ENCODE measurements at places on chromosomes 1 and 21.

DNA sequence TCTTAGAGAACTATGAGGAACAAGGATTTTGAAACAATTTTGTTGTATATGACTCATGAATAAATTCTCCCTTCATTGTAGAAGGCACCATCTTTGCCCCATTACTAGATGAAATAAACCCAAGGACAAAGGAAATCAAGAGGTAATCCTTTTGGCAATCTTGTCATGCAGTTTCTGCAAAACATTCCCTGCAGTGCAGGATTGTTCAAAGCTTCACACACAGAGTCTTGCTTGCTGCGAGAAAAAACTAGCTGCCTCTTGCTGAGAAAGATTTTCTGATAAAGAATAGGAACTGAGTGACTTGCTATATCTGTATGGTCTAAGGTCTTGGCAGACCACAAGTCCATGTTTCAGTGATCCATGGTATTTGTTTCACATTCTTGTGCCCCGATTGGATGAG, 657.4 kb upstream of the ADGRL4 start:
- no peak for DNase-seq

DNA sequence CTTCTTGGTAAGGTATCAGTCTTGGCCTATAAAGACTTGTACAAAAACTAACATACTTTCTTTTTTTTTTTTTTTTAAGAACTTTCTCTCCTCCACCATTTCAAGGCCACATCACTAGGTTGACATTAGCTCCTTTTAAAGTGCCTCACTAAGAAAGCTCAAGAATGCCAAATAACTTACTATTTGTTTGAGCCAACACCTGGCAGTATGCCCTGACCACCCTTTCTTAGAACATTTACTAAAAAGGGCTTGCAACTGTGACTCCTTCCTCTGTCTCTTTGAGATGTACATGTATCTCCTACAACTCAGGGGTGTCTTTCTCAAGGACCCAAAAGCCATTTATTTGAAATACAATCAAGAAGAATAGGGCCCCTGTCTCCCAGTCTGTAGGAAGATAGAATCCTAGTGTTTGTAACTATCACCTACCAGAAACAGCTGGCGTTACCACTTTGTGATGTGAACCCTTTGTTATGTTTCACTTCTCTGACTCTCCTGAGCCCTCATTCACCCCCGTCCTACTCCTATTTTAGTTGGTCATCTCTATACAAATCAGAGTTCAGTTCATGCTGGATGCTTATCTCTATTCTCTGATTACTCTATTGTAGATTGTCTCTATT, 12.2 kb upstream of the SAMD13 start:
- no peak for DNase-seq

DNA sequence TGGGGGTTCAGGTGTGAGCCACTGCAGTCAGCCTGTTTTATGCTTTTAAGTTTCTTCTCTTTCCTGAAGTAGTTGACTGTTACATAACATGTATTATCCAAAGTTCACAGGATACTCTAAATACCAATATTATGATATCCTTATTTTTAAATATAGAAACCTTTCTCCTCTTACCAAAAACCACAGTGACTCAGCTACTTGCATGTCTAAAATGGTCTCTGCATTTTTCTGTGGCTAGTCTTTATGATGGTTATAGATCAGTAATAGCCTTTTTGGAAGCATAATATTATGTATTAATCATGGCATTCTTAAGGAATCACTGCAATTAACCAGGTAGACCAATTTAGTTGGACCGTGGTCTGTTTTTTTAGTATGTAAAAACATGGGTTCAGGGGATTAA, 210.8 kb upstream of the CACYBP start:
- peak; percentile 5 for DNase-seq

DNA sequence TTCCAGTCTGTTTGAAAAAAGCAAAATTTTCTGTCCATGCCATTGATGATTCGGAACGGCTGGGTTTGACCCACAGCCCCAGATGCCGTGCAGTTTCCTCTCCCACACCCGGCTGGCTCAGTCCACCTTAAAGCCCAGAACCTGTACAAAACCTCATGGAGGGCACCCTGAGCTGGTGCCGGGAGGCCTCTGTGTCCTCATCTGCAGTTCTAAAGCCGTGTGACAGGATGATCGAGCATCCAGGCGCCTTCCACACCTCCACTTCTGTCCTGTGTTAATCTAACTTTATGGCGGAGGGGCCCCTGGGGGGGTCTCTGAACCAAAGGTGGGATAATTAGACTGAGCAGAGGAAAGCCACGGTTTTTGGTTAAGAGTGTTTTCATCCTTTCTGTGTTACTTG, 49.6 kb downstream of the SLC37A1 start:
- DNase-seq = no peak

DNA sequence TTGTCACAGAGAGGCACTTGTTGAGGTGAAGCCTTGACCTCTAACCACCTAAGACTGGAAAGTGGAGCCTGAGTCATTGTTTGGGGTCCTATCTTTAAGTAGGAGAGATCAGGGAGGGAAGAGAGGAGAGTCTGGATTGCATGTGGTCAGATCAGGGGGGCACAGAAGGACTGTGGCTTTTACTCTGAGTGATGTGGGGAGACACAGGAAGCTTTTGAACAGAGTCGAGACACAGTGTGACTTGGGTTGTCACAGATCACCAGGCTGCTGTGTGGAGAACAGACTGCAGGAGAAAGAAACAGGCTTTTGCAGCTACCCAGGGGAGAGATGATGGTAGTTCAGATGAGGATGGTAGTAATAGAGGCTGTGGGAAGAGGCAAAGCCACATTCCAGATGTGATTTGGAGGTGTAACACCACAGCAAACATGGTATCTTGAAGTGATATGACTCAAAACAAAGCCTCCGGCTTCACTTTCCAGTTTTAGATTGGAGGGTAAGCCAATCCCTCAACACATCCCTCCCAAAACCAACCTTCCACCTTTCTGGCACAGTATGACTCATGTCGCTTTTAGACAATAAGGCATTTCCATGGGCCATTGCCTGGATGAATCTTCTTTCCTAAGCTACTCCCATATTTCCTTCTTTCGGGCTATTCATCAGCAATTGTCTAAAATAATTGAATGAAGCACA, 125.8 kb upstream of the SLC44A3 start:
- DNase-seq = no peak

DNA sequence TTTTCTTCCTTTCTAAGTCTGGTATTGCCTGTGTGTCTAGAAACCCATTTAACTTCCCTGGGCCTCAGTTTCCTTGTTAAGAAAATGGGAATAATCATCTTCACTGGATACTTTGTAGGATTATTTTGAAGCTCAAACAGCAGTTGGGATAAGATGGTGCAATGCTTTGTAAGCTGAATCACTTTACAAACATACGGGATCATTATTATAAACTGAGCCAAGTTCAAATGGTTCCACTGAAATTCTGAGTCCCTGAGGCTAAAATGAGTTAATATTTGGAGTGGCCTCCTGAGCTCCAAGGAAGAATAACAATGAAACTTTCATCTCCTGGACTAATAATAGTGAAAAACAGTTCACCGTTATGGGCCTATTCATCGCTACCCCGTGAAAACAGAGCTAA, 388.0 kb downstream of the PLPP3 start:
- no peak for DNase-seq

GRCh38 chr1:23741609-23742008, 1.7 kb upstream of the ELOA start:
- DNase-seq = no peak

GRCh38 chr1:111214884-111215283, 12.6 kb upstream of the CHI3L2 start:
- DNase-seq = no peak

GRCh38 chr1:89550995-89551394, 26.4 kb downstream of the LRRC8B start:
- no peak for DNase-seq

- DNase-seq = no peak
Observed at GRCh38 chr21:19245188-19245580, 841.6 kb upstream of the TMPRSS15 start.

DNA sequence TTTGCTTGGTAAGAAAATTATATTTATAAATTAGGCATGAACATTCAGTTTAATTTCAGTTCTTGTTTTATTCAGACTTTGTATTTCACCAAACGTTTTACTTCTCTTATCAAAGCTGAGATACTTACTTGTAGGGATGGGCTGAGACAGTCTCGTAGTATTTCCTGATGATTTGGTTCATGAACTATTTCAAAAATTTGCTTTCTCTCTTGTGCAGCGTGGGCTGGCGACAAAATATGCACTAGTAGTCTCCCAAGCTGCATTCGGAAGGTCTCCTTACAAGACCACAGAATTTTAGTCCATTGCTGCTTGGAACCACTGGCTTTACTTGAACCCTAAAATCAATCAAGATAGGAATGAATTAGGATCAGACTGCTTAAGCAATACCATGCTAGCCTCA, 91.7 kb upstream of the GNG4 start:
- no peak for DNase-seq

DNA sequence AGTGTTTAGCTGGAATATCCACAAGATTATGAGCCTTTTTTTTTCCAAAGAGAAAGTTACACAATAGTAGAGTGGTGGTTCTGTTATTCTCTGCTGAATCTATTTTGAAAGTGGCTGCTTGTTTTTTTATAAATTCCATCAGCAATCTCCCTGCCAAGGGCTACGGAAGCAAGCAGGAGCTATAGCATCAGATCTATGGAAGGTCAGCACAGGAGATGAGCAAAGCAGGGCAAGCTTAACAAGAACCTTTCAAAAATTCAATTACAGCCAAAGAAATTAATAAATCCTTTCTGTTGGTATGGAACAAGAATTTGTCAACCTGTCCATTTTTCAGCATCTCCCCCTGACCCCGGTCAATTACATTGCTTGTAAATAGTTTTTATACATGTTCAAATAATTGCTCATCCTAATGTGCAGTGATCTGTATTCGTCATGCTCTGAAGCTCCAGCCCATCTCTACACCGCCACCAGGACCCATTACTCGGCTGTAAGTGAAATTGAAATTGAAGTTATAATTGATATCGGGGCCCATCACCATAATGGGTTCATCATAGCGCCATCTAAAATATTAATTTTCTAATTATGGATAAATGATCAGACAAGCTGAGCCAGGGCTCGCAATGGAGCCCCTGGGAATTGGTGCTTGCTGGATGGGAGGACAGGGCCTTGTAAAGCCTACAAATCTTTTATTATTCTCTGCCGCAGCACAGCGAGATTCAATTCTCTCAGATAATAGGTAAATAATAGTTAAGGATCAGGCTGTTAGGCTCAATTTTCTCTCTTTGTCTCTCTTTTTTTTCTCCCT, 215.1 kb downstream of the ATG4C start:
- DNase-seq = no peak

- peak; percentile 44 for DNase-seq
Observed at GRCh38 chr1:28518745-28519341, 13.0 kb downstream of the RCC1 start.

DNA sequence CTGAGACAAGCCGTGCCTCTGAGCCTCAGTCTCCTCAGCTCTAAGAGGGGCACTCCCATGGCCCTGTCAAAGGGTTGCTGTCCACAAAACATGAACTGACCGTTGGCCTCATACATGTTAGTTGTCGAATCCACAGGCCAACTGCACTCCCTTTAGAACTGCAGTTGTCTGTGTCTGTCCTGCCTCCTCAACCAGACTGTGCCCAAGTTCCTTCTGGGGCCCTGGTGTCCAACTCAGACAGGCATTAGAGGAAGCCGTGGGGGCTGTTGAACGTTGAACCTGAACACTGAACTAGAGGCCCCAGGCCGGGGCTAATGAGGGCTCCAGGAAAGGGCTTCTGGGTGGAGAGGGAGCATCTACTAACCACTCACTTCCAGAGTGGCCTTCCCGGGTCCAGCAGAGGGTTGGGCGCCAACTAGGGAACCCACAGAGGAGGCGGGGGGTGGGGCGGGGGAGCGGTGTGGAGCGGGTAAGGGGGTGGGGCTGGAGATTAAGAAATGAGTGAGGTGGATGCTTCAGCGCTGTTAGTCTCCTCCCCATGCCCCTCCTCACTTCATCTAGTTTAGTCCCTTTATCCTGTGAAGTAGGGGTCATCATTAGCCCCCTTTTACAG, at the start of gene RAB42:
Gene RAB42 (plus strand): TSS at position 558 of the 613 bp plus-strand sequence. CDS start 247 bp downstream, outside the sequence.
- DNase-seq = peak; percentile 32

GRCh38 chr1:14228677-14229076, 369.8 kb upstream of the KAZN start:
- DNase-seq = no peak

GRCh38 chr1:41286992-41287391, 44.9 kb upstream of the SCMH1 start:
- no peak for DNase-seq

DNA sequence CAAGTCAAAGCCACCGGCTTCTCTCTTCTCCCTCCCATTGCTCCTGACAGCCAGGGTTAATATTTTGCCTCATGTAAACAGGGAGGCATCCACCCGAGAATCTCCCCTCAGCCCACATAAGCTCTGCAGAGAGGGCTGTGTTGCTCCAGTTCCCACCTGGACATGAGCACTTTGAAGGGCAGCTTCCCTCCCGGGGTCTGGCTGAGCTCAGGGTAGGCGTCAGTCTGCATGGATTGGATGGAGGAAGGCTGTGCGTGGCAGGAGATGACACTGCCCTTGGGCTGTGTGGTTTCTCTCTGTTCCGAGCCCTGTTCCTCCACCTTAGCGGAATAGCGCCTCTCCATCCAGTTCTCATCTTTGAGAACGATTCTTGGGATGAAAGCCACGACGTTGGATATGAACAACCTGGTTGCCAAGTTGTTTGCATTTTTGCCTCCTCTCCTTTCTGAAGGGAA, 53.7 kb upstream of the ETS2 start:
- no peak for DNase-seq

DNA sequence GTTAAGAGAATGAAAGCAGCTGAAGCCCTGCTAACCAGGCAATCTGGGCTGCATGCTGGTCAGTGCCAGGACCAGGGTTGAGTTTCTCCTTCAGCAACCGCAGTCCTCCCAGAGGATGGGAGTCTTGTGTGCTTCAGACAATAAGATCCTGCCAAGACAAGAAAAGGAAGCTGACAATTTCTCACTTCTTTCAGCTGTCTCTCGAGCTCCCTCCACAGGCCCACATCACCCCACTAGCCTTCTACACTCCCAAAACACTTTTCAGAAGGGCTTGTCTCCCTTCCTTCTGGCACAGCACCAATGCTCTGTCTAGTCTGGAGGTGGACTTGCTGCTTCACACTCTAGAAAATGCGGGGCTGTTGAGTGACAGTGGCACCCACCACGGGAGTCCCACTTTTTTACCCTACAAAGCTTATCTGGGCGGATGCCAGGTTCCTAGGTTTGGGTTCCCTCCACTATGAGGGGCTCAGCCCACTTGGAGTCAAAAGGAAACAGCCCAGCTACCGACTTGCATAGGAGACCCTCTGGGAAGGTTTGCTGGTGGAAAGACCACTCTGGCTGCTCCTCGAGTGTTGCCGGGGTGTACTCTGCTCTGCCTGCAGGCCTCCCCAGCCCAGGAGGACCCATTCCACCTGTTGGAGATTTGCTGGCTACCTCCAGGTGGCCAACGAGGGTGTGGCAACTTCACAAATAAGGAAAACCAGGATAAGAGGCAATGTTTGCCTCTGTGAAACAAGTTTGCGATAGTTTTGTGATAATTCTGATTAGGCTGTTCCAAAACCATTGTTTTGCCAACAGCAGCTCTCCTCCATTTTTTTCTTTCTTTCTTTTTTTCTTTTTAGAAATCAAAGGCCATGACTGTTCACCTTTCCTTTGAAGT, 68.9 kb downstream of the TENT5C start:
- peak; percentile 55 for DNase-seq

Measured in PC-9 (cell line).